GM03348 (cell line): ENCODE measurements at places on chromosomes 2 and 18.

- DNase-seq, result no peak
These were observed 29.8 kb downstream of the TSPYL6 start for GRCh38 chr2:54226260-54226659.

- DNase-seq, result peak; percentile 52
These were observed 156.5 kb downstream of the ARL6IP6 start for GRCh38 chr2:152874955-152875354.

GRCh38 chr2:26613241-26614215 is 27.6 kb downstream of the CIB4 start:
- no peak for DNase-seq

DNA sequence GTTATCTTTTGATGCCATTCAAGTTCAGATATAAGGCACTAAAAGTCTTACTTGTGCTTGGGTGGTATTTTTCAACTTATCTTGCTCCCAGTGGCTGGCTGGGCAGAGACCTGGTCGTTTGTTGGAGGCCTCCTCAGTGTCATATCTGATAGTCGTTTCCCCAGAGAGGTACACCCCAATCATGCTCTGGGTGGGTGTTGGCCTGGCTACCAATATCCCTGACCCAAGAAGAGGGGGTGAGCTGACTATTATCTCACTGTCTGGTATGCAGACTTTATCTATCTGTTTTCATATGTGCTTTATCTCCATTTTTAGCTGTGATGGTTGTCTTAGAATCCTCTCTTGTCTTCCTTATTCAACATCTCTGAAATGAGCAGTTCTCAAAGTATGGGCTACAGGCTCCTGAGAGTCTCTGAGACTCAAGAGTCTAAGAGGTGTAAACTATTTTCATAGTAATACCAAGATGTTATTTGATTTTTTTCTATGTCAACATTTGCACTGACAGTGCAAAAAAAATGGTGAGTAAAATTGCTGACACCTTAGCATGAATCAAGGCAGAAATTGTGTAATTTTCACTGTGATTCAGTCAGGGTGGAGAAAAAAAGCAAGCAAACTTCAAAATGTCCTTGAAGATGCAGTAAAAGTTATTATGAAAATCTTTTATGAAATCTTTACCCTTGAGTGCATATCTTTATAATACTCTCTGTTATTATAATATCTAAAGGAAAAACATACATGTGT is 12.3 kb upstream of the PLEK start:
- DNase-seq, result no peak

- DNase-seq, result peak; percentile 9
These were observed 176.9 kb downstream of the PARD3B start for GRCh38 chr2:204722207-204722606.

GRCh38 chr18:75341267-75341666 is 86.2 kb downstream of the SMIM21 start:
- no peak for DNase-seq

- DNase-seq, result no peak
These were observed 8.6 kb upstream of the ATP6V1B1 start for GRCh38 chr2:70927138-70927537.

GRCh38 chr2:199329466-199329865 is 128.3 kb downstream of the SATB2 start:
- no peak for DNase-seq

GRCh38 chr2:99842451-99842850 is 299.9 kb downstream of the AFF3 start:
- DNase-seq, result no peak

DNA sequence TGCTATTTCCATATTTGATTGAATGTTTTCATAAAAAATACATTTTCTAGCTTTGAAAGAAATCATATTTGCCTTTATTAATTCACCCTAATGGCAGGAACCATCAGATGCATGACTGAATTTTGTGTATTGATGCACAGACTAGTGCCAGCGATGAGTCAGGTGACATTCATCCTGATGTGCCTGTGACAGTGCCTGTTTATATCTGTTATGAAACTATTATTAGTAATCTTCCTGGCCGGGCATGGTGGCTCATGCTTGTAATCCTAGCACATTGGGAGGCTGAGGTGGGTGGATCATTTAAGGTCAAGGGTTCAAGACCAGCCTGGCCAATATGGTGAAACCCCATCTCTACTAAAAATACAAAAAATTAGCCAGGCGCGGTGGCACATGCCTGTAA is 170.0 kb downstream of the TSN start:
- DNase-seq, result no peak

- no peak for DNase-seq
These were observed 111.5 kb downstream of the MAPK4 start for GRCh38 chr18:50671376-50671775.
